ENCODE measurements at places on chromosomes 5 and 9. TPM values are rescaled to one million over a fixed set of nuclear protein-coding genes. Genes with fewer than 3 reads are reported as not detected.

The CD180 gene
- not detected for total RNA-seq

The OR2K2 gene
- not detected for total RNA-seq

The LCN12 gene
- 0.86 TPM for total RNA-seq

The PCDHGA6 gene
- total RNA-seq: 0.44 TPM

The CDC20B gene
- not detected for total RNA-seq

The GKAP1 gene
- total RNA-seq: 5.8 TPM

The WDR38 gene
- not detected for total RNA-seq

The C5orf58 gene
- not detected for total RNA-seq

The FAM163B gene
- total RNA-seq: not detected

The PCDHGA5 gene
- 0.25 TPM for total RNA-seq

The C9orf153 gene
- not detected for total RNA-seq

The ABLIM3 gene
- total RNA-seq: 206 TPM

The ZDHHC11 gene
- total RNA-seq: 7.0 TPM

The FAM153A gene
- not detected for total RNA-seq

The CNOT6 gene
- 73.1 TPM for total RNA-seq

The UGT3A2 gene
- not detected for total RNA-seq

The QRFP gene
- total RNA-seq: not detected

The LCN9 gene
- total RNA-seq: not detected

The HMCN2 gene
- total RNA-seq: not detected

The ZDHHC12 gene
- total RNA-seq: 22.9 TPM

The TLX3 gene
- not detected for total RNA-seq

The COQ4 gene
- total RNA-seq: 57.1 TPM

The CDH9 gene
- not detected for total RNA-seq

The ADAMTS13 gene
- 6.1 TPM for total RNA-seq

The CENPH gene
- 21.9 TPM for total RNA-seq

The DMGDH gene
- total RNA-seq: 14.7 TPM

The PCDHA13 gene
- 0.74 TPM for total RNA-seq
